DMS79 (cell line): ENCODE measurements at places on chromosomes 4 and X.

- no peak for DNase-seq
These were observed 104.1 kb downstream of the C4orf51 start for GRCh38 chr4:145784036-145784435.

DNA sequence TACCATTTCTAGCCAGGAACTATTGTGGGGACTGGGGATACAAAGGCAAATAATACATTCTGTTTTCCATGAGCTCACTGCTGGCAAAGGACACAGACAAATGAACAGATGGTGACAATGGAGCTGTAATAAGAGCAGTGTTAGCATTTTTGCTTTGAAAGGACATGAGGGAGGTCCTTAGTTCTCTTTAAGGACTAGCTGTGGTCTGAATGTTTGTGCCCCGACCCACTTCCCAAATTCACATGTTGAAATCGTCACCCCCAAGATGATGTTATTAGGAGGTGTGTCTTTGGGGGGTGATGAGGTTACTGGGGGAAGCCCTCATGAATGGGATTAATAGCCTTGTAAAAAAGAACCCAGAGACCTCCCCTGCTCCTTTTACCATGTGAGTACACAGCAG lies 30.3 kb downstream of the CCNG2 start:
- no peak for DNase-seq

GRCh38 chr4:159308566-159309340 lies 205.9 kb downstream of the RAPGEF2 start:
- DNase-seq: no peak

GRCh38 chr4:78591404-78591803 lies 39.8 kb downstream of the ANXA3 start:
- DNase-seq: no peak

DNA sequence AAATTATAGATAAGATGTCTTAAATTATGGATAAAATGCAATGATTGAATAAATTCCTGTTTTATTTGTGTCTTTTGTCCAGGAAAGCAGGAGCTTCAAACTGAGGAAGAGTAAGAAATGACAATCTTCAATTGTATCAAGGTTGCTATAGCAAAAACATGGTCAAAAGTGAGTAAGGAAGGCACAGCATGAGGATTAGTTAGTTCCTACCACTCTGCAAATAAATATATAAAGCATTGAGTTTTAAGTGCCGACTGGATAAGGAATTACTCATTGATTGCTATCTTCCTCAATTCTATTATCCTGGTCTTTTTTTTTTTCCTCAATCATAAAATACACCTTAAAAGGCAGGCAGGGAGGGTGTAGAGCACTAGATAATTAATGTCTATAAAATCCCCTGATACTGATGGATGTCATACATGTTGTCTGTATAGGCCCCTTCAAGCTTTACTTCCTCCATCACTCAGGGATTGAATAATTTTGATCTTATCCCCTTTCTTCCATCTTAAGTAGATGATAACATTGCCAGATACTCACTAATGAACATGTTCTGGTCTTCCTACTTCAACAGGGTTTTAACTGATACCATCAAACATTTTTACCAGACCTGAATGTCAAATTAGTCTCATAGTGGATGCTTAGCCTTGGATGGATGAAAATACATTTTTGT lies 86.6 kb downstream of the MID1 start:
- no peak for DNase-seq

DNA sequence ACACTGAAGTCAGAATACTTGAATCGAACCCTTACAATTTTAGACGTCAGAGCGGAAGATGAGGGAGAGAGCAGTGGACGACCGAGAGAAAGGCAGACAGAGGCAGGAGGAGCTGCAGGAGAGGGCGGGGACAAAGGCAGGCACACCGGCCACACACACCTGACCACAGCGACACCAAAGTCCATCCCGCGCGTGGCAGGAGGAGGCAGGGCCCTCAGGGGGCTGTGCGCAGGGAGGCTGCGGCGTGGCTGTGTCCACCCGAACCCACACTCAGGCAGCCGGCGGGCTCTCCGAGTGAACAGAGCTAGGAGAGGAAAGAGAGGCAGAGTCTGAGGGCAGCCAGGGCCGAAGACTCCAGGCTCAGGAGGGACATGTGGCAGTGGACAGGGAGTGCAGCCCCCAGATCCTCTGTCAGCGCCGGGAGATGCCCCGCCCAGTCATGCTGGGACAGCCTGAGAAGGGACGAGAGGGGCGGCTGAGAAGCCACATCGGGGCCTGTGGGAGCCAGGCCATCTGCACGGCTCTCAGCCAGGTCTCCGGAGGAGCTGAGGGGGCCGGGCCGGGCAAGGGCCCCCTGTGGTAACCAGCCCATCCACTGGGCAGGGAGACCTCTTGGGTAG lies 20.1 kb downstream of the GAK start:
- DNase-seq: no peak

DNA sequence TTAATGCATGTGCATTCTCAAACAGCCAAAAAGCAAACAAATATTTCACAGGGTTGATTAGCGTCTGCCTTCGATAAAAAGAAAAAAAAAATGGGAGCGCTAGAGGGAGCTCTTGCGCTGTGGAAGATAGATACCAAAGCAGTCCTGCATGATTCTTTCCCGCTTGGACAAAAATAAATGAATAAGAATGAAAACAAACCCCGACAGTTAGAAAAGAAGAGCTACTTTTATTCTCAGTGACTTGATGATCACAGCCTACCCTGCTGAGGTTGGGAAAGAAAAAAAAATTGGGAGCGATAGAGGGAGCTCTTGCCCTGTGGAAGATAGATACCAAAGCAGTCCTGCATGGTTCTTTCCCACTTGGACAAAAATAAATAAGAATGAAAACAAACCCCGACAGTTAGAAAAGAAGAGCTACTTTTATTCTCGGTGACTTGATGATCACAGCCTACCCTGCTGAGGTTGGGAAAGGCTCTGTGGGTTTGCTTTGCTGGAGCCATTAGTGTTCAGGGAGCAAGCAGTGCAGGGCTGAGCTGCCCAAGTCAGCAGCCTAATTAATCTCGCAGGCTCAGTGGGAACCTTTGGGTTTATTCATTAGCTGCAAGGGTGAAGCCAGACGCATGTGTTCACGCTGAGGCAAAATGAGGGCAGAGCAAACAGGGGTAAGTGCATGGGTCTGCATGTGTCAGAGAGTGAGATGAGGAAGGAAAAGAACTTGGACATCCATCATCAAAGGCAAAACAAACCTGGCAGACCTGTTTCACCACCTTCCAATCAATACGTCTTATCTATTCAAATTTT lies 249.3 kb upstream of the PRKX start:
- DNase-seq: peak; percentile 0

DNA sequence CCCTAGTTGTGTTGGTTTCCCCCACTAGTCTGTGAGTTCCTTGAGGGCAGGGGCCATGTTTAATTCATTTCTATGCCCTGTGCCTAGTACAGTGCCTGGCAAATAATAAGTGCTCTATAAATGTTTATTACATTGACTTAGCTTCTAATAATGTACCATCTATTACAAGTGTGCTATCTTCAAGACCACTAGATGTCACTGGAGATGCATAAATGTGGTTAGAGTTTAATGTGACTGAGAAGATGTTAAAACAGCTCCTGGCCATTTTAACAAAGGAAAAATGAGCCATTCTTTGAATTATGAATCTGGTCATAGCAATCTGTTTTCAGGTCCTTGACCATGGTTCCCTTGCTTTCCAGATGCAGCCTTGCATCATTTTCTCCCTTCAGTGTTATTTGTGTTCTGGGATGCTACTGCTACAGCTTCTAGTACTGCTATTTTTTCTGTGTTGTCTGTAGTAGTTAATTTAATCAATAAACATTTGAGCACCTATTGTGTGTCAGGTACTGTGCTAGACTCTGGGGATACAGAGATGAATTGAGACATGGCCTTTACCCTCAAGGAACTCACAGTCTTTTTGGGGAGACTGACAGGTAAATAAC lies 43.2 kb downstream of the SLC9A6 start:
- DNase-seq: no peak

- DNase-seq: no peak
These were observed 26.4 kb downstream of the MOSPD2 start for GRCh38 chrX:14899607-14900006.

GRCh38 chr4:187118602-187119120 lies 395.0 kb upstream of the FAT1 start:
- DNase-seq: no peak
